ENCODE measurements at places on chromosomes 12 and 14.

DNA sequence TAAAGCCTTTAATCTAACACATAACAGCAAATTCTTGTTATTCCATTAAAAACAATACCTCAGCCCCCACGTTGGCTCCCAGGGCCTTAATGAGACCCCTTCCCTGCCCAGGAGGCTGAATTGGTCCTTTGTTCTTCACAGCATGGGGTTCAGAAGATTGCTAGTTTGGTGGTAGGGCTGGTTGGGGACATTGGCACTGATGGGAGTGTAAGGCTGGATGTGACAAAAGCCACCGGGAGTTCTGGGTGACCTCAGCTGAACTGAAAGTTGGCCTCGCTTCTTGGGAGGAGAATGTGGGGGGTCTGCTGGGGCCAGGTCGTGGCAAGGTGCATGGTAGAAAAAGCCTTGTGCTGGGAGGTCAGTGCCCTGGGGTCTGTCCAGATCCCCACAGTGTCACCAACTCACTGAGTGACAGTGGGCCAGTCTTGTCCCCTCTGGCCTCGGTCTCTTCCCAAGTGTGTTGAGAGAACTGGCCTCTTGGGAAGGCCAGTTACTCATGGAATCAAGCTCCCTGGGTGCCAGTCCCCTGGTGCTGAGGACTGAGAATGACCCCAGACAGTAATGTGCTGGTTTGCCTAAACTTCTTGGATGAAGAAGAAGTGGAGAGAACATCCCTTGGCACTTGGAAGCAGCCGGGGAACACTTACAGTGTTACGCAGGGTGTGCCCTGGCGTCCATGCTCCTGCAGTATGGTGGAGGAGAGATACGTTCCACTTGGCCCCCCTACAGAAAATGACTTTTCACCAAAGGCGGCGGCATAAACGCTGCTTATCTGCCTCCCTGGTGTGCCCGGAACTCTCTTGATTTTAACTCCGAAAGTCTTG is 283.7 kb upstream of the RTL1 start:
- no peak for DNase-seq

- no peak for DNase-seq
Measured at GRCh38 chr12:107590814-107591375, 94.7 kb upstream of the PWP1 start.

DNA sequence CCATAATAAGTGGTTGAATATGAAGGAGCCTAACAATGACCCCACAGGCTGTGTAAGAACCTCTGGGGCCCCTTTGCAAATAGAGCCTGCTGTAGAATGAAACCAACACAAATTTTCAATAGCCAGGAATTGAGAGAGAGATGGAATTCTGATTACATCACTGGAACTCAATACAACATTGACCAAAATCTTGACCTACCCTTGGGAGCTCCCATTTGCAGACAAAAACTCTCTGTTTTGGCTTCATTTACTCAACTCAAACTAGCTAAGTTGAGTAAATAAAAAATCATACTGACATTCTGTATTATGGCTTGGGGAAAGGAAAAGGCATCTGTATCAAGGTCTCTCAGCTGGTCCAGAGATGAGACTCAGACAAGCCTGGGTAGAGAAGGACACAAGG is 91.0 kb downstream of the TBX3 start:
- no peak for DNase-seq

GRCh38 chr12:102812344-102812743 is 104.7 kb downstream of the PAH start:
- no peak for DNase-seq

DNA sequence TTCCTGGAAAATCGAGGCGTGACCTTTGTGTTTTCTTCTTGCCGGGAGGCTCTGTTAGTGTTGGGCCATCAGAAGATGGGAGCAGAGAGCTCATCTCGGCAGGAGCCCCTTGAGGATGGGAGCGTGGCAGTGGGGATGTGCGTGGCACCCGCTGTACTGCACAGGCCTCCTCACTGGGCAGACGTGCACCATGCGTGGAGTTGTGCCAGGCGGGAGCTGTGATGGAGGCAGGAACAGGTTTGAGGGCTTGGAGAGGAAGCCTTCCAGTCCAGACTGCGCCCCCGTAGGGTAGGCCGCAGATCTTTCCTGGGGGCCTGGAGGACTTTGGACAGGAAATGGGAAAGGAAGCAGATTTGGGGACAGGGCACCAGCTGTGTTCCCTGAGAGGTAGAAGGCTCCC is 197.5 kb downstream of the TSPAN9 start:
- DNase-seq = no peak

GRCh38 chr12:53325511-53326061 is 4.2 kb upstream of the AAAS start:
- peak; percentile 90 for DNase-seq

GRCh38 chr12:51793201-51793600 is 55.3 kb downstream of the FIGNL2 start:
- DNase-seq = no peak

GRCh38 chr12:116172224-116172849 is 105.2 kb downstream of the MED13L start:
- DNase-seq = no peak

GRCh38 chr14:31208546-31209424 is 1.2 kb upstream of the HECTD1 start:
- no peak for DNase-seq

- DNase-seq = no peak
Measured at GRCh38 chr12:111022386-111022785, 102.0 kb upstream of the MYL2 start.

DNA sequence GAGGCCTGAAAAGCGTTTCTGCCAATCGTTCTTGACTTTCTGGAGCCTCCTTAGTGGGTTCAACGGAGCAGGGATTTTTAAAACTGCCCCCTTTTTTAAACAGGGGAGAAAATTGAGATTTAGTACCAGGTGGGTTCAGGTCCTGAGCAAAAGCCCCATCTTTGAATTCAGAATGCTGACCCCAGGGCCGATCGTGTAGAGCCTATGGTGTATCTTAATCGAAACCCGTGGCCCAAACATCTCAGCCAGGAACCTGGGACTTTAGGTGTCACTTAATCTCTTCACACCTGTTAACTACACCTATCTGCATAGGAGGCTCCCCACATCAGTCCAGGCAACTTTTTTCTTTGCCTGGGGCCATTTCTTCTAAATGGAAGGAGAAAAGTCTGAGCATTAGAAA is 6.4 kb upstream of the TBX5 start:
- peak; percentile 21 for DNase-seq

GRCh38 chr12:74021937-74022336 is 515.7 kb upstream of the ATXN7L3B start:
- DNase-seq = no peak

DNA sequence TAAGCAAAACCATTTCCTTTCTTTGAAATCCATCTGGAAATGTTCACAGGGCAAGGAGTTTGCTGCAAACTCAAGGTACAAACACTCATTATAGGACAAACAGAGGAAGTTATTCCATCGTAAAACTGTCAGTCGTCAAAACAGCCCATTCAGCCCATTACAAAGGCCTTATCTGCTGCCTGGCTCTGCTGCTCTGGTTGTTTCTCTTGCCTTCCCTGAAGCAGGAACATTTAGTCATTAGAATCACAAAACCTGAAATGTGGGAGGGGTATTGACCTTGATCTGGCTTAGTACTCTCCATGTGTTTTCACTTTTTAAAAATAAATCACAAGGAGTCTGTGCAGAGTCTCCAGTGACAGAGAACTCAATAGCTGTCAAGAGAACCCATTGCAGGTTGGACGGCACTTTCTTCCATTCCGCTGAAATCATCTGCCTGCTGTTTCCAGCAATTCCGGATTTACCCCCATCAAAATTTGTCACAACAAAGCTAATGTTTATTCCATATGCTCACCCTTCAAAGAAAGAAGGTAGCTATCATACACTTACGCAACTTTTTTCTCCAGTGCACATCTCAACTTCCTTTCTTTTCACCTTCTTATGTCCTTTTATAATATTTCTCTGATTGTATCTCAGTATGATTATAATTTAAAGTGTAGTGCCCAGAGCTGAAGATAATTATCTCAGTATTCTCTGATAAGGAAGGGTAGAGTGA is 24.6 kb upstream of the ITPR2 start:
- no peak for DNase-seq

DNA sequence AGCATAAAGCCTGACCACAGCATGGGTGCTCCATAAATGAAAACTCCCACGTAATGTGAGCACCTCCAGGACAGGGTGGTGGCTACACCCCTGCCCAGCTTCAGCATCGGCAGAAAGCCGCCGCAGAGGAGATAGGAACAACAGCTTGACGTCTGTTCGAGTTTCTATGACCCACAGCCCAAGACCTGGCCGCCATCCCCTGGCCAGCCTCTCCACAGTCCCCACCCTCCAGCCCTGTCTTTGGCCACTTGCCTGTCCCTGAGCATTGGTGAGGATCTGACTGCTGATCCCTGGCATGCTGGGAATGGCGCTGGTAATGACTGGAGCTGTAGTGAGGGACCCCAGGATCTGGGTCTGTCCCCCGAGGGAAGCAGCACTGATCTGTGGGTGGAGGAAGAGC is 21.3 kb downstream of the POU6F1 start:
- DNase-seq = no peak

GRCh38 chr14:74140374-74140850 is 55.7 kb downstream of the LIN52 start:
- DNase-seq = no peak

DNA sequence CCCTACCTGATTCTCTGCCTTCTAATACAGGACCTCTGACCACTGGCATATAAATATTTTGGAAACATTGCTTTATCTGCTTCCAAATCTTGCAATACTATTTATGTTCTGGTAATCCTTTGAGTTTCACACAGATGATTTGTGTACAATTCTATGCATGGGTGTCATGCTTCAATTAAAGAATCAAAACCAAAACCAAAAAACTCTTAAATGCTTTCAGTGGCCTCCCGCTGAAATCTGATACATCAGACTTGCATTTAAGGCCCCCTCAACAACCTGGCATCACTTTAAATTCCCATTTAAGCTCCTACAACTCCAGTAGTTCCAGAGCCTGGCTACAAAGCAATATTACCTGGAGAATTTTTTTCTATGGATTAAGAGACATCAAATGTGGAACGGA is 221.7 kb upstream of the NAV3 start:
- DNase-seq = no peak

DNA sequence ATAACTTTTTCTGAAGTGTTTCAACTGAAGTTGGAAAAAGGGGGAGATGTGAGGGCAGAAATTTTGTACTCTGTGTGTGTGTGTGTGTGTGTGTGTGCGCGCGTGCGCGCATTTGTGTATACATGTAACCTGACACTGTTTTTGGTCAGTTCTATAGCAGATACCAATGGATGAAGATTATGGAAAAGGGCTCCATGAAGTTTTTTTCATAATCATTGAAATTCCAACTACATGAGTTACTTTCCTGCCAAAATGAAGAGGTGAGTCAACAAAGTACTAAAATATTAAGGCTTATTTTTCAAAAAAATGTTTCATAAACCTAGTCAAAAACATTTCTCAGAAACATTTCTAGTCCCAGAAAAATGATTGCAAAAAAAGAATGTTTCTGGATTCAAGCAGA is 25.7 kb upstream of the CERS5 start:
- DNase-seq = no peak

GRCh38 chr14:98647754-98648153 is 624.2 kb downstream of the BCL11B start:
- no peak for DNase-seq

DNA sequence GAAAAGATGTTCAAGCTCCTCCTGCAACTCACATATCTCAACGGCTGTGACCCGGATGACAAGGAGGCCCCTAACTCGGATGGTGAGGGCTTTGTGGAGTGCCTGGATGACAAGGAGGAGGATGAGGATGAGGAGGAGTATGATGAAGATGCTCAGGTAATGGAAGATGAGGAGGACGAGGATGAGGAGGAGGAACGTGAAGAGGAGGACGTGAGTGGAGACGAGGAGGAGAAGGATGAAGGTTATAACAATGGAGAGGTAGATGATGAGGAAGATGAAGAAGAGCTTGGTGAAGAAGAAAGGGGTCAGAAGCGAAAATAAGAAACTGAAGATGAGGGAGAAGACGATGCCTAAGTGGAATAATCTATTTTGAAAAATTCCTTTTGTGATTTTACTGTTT is 702 bp downstream of the ANP32D start:
- no peak for DNase-seq

DNA sequence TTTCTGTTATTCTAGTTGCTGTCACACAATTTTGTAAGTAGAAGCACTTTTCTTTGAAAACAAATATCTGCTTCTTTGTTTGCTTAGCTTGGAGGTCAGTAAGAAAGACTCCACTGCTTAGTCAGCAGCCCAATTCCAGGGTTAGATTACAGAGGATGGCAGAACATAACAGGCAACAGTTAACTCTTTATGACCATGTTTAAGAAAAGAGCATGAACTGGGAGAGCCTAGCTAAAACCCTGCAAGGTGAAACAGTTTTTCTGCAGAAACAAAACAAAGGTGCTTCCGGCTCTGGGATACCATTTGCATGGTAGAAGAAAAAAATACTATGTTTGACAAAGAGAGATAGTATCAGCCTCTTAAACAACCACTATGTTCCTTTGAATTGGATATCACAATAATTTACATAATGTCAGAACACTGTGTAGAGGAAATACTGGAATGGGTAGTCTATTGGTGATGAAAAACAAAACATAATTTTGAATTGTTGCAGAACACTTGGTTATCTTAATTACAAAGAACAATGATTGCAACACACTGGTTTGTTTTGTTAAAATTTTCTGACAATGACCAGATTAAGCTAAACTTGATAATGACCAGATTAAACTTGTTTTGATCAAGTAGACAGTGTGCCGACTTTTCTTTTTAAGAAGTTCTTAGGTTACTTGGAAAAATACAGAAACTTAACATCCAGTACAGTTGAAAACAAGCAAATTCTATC is 22.4 kb upstream of the PPM1H start:
- no peak for DNase-seq

DNA sequence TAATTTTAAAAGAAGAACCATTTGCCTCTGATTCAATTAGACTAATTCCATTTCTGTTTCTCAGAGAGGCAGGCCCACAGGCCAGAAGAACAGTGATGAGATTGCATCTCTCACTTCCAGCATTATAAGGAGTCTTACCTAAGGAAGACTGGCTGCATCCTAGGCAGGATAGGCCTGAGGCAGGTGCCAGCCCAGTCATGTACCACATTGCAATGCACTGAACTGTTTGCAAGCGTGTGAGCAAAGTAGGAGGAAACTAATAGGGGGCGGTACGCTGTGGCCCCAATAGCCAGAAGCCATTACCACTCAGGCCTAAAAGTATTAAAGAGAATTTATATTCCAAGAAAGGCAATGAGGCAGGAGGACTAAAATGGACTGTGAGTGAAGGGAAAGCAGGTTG is 12.1 kb upstream of the CNIH1 start:
- DNase-seq = no peak

GRCh38 chr12:6943722-6944380 is at the start of the genes C12orf57 and RNU7-1:
C12orf57 (plus strand) TSS chr12:6944022; CDS start chr12:6944122, 100 bp downstream.
RNU7-1 (plus strand) TSS chr12:6943816.
- DNase-seq = peak; percentile 80

DNA sequence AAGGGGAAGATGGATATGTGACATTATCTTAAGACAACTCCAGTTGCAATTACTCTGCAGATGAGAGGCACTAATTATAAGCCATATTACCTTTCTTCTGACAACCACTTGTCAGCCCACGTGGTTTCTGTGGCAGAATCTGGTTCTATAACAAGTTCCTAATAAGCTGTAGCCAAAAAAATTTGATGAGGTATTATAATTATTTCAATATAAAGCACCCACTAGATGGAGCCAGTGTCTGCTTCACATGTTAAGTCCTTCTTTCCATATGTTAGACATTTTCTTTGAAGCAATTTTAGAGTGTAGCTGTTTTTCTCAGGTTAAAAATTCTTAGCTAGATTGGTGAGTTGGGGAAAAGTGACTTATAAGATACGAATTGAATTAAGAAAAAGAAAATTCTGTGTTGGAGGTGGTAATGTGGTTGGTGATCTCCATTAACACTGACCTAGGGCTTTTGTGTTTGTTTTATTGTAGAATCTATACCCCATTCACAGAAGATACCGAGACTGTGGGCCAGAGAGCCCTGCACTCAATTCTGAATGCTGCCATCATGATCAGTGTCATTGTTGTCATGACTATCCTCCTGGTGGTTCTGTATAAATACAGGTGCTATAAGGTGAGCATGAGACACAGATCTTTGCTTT is 36.9 kb downstream of the PSEN1 start:
- no peak for DNase-seq
